ENCODE measurements at places on chromosomes 13 and 19. TPM values are rescaled to one million over a fixed set of nuclear protein-coding genes. Genes with fewer than 3 reads are reported as not detected.
A peak's percentile ranks its signal among the peaks of the same experiment; 100 is the strongest.

GRCh38 chr13:48636550-48636949, 17.2 kb upstream of the CYSLTR2 start:
- no peaks in the 10 kb centered on the region for H3K36me3 ChIP-seq
- no peaks in the 10 kb centered on the region for H3K27me3 ChIP-seq
- no peak for DNase-seq
- H3K27ac ChIP-seq, result no peak overlapping the region
- H3K4me3 ChIP-seq, result no peak overlapping the region

DNA sequence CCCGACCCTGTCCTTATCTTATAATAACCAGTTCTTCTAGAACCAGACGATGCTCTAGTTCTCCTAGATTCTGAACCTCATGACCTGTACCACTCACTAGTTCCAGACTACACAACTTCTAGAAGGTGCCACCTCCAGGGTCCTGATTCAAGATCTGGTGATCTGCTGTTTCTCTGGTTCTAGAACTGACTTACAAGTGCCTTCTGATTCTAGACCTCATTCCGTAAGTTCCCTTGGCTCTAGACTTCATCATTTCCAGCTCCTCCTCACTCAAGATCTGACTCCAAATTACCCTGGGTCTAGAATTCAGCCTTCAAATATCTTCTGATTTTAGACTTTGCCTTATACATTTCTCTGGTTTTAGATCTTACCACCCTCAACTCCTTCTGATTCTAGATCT, 5.0 kb upstream of the PPP5C start:
- peaks cover 26% of the 10 kb centered on the region for H3K36me3 ChIP-seq
- H3K4me3 ChIP-seq, result no peak overlapping the region
- no peak for DNase-seq
- H3K27me3 ChIP-seq, result no peaks in the 10 kb centered on the region
- H3K27ac ChIP-seq, result no peak overlapping the region
- peaks cover 8% of the 10 kb centered on the region for H3K4me1 ChIP-seq

GRCh38 chr13:101747039-101747438, 294.6 kb downstream of the ITGBL1 start:
- no peak overlapping the region for H3K27ac ChIP-seq
- H3K36me3 ChIP-seq, result no peaks in the 10 kb centered on the region
- H3K27me3 ChIP-seq, result no peaks in the 10 kb centered on the region
- H3K4me3 ChIP-seq, result no peak overlapping the region
- no peak for DNase-seq
- no peaks in the 10 kb centered on the region for H3K4me1 ChIP-seq

GRCh38 chr19:1804858-1805257, 7.2 kb downstream of the ATP8B3 start:
- DNase-seq, result no peak
- H3K27me3 ChIP-seq, result no peaks in the 10 kb centered on the region
- no peaks in the 10 kb centered on the region for H3K36me3 ChIP-seq

DNA sequence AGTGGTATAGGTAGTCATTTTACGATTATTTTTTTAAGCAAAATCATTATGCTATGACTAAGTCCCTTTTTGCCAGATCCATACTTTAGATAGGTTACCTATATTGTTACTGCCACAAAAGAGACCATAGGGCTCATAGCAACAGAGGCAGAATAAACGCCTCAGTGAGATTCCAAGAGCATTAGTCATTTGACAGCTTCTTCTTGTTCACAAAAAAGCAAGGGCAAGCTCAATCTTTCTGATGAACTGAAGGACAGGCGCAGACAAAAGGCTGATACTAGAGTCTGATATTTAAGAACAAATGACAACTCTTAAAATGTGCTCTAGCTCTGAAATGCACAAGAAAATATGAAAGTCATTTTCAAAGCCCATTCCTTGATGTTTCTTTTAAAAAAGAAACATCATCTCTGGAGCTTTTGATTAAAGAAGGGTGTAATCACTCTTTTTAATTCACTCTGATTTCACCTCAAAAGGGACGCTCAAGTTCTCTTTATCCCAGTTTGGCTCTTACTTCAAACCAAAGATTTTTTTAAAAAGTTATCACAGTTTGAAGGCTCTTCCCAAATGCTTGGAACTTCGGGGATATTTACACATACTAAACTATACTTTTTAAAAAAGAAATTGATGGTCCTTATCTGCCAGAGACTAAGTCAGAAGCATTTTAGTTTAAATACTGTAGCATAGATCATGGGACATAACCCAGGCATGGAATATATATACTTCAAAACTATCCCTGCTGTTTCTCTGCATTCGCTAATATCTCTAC, 187.2 kb downstream of the EFNB2 start:
- no peak overlapping the region for H3K4me3 ChIP-seq
- no peak overlapping the region for H3K27ac ChIP-seq
- DNase-seq, result no peak
- H3K27me3 ChIP-seq, result no peaks in the 10 kb centered on the region
- peaks cover 8% of the 10 kb centered on the region for H3K4me1 ChIP-seq

DNA sequence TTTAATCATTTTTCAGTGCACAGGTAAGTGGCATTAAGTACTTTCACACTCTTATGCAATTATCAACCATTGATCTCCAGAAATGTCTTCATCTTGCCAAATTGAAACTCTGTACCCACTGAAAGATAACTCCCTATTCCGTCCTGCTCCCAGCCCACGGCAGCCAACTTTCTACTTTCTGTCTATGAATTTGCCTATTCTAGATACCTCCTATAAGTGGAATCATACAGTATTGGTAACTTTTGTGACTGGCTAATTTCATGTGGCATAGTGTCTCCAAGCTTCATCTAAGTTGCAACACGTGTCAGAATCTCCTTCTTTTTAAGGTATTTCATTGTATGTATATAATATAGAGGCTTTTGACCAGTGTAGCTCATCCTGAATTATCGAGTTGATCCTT, 5.7 kb upstream of the CEACAM18 start:
- peaks cover 19% of the 10 kb centered on the region for H3K27me3 ChIP-seq
- no peak overlapping the region for H3K27ac ChIP-seq
- no peak overlapping the region for H3K4me3 ChIP-seq
- DNase-seq, result no peak
- no peaks in the 10 kb centered on the region for H3K36me3 ChIP-seq

DNA sequence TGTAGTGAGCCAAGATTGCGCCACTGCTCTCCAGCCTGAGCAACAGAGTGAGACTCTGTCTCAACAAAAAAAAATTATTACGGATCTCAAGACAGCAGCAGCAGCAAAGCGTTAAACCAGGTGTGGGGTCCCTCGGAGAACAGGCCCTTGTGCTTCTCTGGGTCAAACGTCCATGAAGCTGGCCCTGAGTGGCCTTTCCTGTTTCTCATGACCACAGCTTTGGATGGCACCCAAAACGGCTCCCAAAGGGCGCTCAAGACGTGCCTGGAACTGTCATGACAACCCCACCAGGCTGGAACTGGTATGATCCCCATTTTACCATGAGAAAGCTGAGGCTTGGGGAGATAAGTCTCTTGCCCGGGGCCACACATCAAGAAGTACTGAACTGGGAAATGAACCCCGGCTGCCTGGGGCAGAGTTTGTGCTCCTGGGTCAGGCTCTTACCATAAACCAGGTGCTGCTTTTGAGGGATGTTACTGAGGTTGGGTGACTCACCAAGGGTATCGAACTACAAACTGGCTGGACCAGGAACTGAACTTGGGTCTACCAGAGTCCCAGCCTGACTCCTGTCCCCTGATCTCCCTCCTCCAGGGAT, 11.6 kb upstream of the SAMD1 start:
- no peak overlapping the region for H3K4me3 ChIP-seq
- H3K36me3 ChIP-seq, result peaks cover 94% of the 10 kb centered on the region
- DNase-seq, result no peak
- H3K27me3 ChIP-seq, result no peaks in the 10 kb centered on the region

GRCh38 chr13:27617881-27618321, 2.4 kb downstream of the LNX2 start:
- H3K4me1 ChIP-seq, result peaks cover 36% of the 10 kb centered on the region
- H3K27ac ChIP-seq, result no peak overlapping the region
- DNase-seq, result no peak
- no peaks in the 10 kb centered on the region for H3K27me3 ChIP-seq
- no peak overlapping the region for H3K4me3 ChIP-seq

- no peaks in the 10 kb centered on the region for H3K27me3 ChIP-seq
- H3K4me1 ChIP-seq, result no peaks in the 10 kb centered on the region
- no peak for DNase-seq
Measured at GRCh38 chr19:14561847-14562351, 10.0 kb downstream of the NDUFB7 start.

DNA sequence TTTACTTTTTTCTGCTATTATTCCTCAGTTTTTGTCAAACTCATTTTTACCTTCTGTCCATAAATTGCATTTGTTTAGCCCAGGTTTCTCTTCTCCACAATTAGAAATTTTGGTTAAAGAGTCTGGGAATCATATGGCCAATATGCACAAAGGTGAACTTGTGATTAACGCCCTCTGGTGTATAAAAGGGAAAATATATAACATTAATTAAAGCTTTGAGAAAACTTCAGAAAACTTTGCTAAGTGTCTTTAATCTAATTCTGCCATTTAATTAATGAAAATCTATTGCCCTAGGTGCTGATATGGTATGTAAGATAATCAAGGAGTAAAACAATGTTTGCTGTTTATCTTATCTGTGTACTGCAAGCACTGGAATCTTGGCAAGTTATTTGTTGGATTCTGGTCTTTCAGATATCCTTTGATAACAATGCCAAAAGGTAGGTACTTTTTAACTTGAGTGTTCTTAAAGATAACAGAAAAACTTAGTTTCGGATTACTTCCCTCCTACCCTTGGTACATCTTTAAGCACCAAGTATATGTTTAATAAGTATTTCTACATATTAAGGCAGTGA, 402.6 kb downstream of the SUCLA2 start:
- no peak for DNase-seq
- no peak overlapping the region for H3K27ac ChIP-seq
- no peak overlapping the region for H3K4me3 ChIP-seq
- no peaks in the 10 kb centered on the region for H3K27me3 ChIP-seq
- H3K4me1 ChIP-seq, result no peaks in the 10 kb centered on the region
- no peaks in the 10 kb centered on the region for H3K36me3 ChIP-seq

GRCh38 chr19:39595950-39596349, 6.4 kb upstream of the LGALS13 start:
- DNase-seq, result no peak
- H3K36me3 ChIP-seq, result no peaks in the 10 kb centered on the region
- no peak overlapping the region for H3K4me3 ChIP-seq
- H3K27ac ChIP-seq, result no peak overlapping the region
- no peaks in the 10 kb centered on the region for H3K27me3 ChIP-seq

DNA sequence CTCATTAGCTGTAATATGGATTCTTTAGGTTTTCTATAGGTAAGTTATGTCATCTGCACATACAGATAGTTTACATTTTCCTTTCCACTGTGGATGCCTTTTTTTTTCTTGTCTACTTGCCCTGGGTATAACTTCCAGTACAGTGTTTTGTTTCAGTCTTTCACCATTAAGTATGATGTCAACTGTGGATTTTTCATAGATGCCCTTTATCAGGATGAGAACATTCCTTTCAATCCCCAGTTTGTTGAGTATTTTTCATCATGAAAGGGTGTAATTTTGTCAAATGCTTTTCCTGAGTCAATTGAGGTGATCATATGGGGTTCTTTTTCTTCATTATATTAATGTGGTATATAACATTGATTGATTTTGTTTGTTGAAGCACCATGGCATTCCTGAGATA, 43.6 kb upstream of the SACS start:
- no peak for DNase-seq
- H3K27me3 ChIP-seq, result no peaks in the 10 kb centered on the region
- no peaks in the 10 kb centered on the region for H3K4me1 ChIP-seq
- H3K4me3 ChIP-seq, result no peak overlapping the region
- no peaks in the 10 kb centered on the region for H3K36me3 ChIP-seq

GRCh38 chr19:24048261-24048660, 38.7 kb upstream of the ZNF254 start:
- H3K4me1 ChIP-seq, result no peaks in the 10 kb centered on the region
- no peak overlapping the region for H3K4me3 ChIP-seq
- H3K27me3 ChIP-seq, result no peaks in the 10 kb centered on the region
- no peak overlapping the region for H3K27ac ChIP-seq
- H3K36me3 ChIP-seq, result peaks cover 92% of the 10 kb centered on the region
- no peak for DNase-seq

DNA sequence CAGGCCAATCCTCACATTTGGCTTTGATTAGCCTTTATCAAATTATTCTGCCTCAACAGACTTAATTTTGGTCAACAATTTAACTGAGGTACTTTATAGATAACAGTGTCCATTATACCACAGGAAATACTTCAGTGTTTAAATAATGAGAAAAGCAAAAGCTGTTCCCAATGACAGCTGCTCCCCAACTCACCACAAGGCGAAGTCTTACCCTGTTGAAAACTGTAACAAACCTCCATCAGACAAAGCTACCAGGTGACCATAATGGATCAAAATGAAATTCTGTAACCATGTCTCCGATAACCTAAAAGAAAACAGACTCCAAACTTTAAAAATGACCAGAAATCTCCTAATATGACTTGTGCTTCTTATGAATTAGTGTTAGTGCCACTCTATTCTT, 50.3 kb downstream of the ZNF44 start:
- DNase-seq, result no peak
- H3K4me1 ChIP-seq, result no peaks in the 10 kb centered on the region
- H3K4me3 ChIP-seq, result no peak overlapping the region

- H3K4me1 ChIP-seq, result peaks cover 42% of the 10 kb centered on the region
- no peak overlapping the region for H3K27ac ChIP-seq
- no peak overlapping the region for H3K4me3 ChIP-seq
- no peak for DNase-seq
- H3K27me3 ChIP-seq, result no peaks in the 10 kb centered on the region
Measured at GRCh38 chr19:16569609-16570320, 2.5 kb downstream of the SLC35E1 start.

DNA sequence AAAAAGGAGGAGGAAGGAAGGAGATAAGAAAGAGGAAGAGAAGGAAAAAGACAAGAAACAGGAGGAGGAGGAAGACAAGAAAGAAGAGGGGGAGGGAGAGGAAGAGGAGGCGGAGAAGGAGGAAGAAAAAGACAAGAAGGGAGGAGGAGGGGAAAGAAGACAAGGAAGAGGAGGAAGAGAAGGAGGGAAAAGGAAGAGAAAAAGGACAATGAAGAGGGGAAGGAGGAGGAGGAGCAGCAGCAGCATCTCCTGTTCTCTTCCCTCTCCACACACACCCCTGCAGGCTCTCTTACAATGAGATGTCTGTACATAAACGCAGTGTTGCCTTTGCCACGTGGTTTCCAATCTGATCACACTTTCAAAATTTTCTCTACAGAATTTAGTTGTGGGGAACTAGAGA, 66.6 kb downstream of the RUBCNL start:
- no peak overlapping the region for H3K27ac ChIP-seq
- no peaks in the 10 kb centered on the region for H3K4me1 ChIP-seq
- H3K36me3 ChIP-seq, result no peaks in the 10 kb centered on the region
- DNase-seq, result no peak
- no peaks in the 10 kb centered on the region for H3K27me3 ChIP-seq
- no peak overlapping the region for H3K4me3 ChIP-seq

GRCh38 chr19:4576016-4576933, 16.8 kb upstream of the SEMA6B start:
- H3K27me3 ChIP-seq, result peaks cover 63% of the 10 kb centered on the region
- peak; percentile 76 for DNase-seq
- no peaks in the 10 kb centered on the region for H3K4me1 ChIP-seq
- no peak overlapping the region for H3K4me3 ChIP-seq
- peak overlapping the region; percentile 68 for H3K27ac ChIP-seq

- no peak overlapping the region for H3K4me3 ChIP-seq
- no peaks in the 10 kb centered on the region for H3K36me3 ChIP-seq
- no peaks in the 10 kb centered on the region for H3K27me3 ChIP-seq
- H3K4me1 ChIP-seq, result peaks cover 7% of the 10 kb centered on the region
- DNase-seq, result no peak
- H3K27ac ChIP-seq, result no peak overlapping the region
Measured at GRCh38 chr19:4144666-4145249, 8.7 kb upstream of the CREB3L3 start.

The RINL gene
- total RNA-seq, result 5.8 TPM

The CYP2A6 gene
- total RNA-seq, result not detected

The LIPE gene
- total RNA-seq, result 7.5 TPM
